Bronchial epithelial cell (primary cell): ENCODE measurements at places on chromosomes 1 and 21. TPM values are rescaled to one million over a fixed set of nuclear protein-coding genes. Genes with fewer than 3 reads are reported as not detected.

DHCR24 gene
- 118 and 212 TPM in 2 replicates for total RNA-seq

SPRR2B gene
- total RNA-seq, result not detected in 2 replicates

PYHIN1 gene
- not detected in 2 replicates for total RNA-seq

DISP3 gene
- not detected in 2 replicates for total RNA-seq

UBE2Q1 gene
- 20.3 and 23.3 TPM in 2 replicates for total RNA-seq

EFNA1 gene
- 31.9 and 54.3 TPM in 2 replicates for total RNA-seq

SPRR2A gene
- 1.3 and 3.8 TPM in 2 replicates for total RNA-seq

PTGFR gene
- total RNA-seq, result 0.13 and 0.26 TPM in 2 replicates

AMY1A gene
- total RNA-seq, result under 0.01 TPM in 1 of 2 replicates, not detected in the other

HLCS gene
- total RNA-seq, result 26.3 and 32.1 TPM in 2 replicates

ANGPTL3 gene
- total RNA-seq, result not detected in 2 replicates

CR1L gene
- total RNA-seq, result not detected in 2 replicates

DNM3 gene
- total RNA-seq, result 0.64 and 1.3 TPM in 2 replicates

HS2ST1 gene
- total RNA-seq, result 15.1 and 19.0 TPM in 2 replicates

LAPTM5 gene
- under 0.01 TPM in 2 replicates for total RNA-seq

UBL4B gene
- not detected in 2 replicates for total RNA-seq

MUTYH gene
- 20.2 and 20.5 TPM in 2 replicates for total RNA-seq

FMO1 gene
- total RNA-seq, result not detected in 2 replicates
